ENCODE measurements at places on chromosomes 7 and 10.
A peak's percentile ranks its signal among the peaks of the same experiment; 100 is the strongest.

DNA sequence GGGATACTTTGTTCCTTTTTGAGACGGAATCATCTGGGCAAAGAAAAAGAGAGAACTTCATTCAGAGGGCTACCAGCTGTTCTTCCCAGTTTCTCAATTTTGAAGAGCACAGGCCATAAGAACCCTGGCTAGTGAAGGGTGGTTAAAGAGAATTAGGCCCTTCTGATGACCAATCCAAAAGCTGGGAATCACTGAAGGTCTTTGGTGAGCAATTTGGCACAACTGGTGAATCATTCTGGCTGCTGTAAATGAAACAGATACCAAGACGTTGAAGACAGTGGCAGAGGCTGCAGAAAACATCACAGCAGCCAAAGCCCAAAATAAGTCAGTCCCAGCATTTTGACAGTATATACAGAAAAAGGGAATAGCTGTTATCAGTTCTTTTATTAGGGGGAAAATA lies 5.1 kb downstream of the RAPGEF5 start:
- no peak for DNase-seq

- DNase-seq: no peak
These were observed 51.5 kb upstream of the DPYSL4 start for GRCh38 chr10:132135053-132135872.

GRCh38 chr7:112006071-112006470 lies 200.1 kb downstream of the DOCK4 start:
- no peak for DNase-seq

- DNase-seq: no peak
These were observed at the start of gene VSTM2A for GRCh38 chr7:54541669-54542625. Gene VSTM2A, plus strand, starts transcription at chr7:54542375. Its CDS starts 356 bp downstream, at chr7:54542731.

DNA sequence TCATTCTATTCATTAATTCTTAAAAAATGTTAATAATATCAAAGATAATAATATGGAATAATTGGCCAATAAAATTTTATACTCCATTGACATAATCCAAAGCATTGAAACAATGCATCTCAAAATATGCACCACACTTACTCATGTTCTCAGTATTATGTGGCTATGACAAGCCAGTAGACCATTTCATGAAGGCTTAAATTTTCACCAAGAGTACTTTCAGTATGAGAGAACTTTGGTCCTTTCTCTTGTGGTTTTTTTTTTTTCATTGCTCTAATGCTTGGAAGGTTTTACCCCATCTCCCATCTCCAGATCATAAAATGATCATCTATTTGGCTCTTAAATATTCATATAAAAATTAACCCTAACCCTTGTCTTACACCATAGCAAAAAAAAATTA lies 45.5 kb upstream of the TMEM140 start:
- no peak for DNase-seq

DNA sequence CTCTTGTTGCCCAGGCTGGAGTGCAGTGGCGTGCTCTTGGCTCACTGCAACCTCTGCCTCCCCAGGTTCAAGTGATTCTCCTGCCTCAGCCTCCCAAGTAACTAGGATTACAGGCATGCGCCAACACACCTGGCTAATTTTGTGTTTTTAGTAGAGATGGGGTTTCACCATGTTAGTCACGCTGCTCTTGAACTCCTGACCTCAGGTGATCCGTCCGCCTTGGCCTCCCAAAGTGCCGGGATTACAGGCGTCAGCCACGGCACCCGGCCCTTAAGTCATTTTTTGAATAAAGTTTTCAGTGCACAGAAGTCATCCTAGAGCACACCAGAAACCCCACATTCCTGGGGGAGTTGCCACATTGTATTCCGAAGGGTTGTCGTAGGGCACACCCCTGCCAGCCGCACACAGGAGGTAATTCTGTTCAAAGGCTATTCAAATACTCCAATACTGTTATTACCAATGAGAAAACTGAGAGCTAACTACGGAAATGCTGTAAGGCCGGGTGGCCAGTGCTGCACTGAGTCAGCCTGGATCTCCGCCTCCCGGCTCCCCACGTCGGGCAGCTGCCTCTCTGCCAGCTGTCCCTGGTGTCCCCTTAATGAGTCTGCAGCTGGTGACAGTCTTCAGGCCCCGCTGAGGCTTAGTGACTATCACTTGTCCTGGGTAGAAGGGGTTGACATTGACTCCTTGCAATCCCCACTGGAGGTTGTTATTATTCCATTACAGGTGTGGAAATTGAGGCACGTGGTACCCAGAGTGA lies 8.6 kb upstream of the RFC2 start:
- no peak for DNase-seq

GRCh38 chr7:50793947-50794570 lies 11.4 kb upstream of the GRB10 start:
- DNase-seq: peak; percentile 29

DNA sequence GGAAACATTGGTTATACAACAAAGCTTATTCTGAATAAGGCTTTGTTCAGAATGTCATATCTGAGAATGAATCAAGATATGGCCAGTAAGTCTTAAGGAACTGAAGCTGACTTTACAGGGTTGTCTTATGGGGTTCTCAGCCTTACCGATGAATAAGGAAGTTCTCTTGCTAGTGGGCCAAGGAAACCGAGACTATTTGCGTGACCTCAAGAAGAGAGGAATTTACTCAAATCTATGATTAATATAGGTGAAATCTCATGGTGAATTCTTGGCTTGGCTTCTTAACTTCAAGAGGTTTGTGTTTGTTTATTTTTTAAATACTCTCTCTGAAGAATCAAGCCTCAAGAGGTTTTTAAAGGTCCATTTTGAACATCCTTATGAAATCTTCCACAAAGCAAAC lies 4.7 kb upstream of the MRLN start:
- DNase-seq: no peak

- no peak for DNase-seq
These were observed 1046.9 kb downstream of the TYW1 start for GRCh38 chr7:68043546-68043945.

DNA sequence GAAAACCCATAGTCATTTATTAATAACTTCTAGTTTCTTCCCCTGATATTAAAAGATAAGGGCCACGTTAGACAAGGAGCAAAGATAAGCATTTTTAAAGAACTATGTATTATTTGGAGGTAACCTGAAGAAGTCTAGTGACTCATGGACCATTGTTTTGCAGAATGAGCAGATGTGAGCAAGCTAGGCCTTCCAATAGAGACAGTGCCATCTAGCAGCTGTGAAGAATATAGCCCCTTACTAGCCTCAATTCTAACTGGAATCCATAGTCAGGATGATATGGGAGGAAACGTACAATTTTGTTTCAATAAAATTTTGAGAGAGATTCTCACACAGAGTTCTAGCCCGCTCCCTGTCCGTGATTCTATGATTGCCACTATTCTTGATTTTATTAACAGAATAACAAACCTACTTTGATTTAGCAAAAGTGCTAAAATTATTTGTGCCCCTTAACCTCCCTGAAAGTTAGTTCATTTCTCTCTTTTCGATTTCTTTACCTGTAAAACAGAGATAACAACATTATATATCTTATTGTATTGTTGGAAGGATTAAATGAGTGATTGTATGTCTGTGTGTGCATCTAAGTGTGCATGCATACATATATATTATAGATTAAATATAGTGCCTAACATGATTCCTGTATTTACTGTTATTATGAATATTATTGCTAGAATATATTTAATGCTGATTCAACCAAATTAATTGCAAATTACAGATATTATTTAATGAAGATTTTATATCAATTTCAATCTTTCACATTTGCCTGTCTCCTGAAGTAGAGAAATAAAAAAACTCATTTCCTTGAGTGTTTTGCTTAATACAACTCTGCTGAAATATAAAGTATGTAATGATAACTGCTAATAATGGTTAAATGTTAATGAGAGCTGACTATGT lies 22.7 kb downstream of the FAM237B start:
- DNase-seq: no peak

GRCh38 chr10:5565205-5565545 lies 40.4 kb downstream of the CALML3 start:
- no peak for DNase-seq

DNA sequence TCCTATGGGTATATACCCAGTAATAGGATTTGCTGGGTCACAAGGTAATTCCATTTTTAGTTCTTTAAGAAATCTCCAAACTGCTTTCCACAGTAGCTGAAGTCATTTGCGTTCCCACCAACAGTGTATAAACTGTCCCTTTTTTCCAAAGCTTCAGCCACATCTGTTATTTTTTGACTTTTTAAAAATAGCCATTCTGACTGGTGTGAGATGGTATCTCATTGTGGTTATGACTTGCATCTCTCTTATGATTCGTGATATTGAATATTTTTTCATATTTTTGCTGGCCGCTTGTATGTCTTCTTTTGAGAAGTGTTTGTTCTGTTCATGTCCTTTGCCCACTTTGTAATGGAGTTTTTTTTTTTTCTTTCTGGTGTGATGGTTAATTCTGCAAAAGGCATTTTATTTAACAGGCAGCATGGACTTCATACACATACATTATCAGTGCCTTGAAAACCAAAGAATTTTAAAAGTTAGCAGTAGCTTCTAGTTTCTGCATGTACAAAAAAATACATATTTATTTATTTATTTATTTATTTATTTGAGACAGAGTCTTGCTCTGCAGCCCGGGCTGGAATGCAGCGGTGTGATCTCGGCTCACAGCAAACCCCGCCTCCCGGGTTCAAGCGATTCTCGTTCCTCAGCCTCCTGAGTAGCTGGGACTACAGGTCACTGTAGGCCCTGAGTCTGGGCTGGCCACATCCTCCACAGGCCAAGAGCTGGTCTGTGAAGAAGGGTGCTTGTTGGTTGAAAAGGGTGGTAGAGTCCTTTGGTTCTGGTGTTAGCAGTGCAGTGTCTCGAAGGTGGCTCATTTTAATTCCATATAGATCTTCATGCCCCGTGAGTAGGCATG lies 32.3 kb downstream of the AGR3 start:
- no peak for DNase-seq

DNA sequence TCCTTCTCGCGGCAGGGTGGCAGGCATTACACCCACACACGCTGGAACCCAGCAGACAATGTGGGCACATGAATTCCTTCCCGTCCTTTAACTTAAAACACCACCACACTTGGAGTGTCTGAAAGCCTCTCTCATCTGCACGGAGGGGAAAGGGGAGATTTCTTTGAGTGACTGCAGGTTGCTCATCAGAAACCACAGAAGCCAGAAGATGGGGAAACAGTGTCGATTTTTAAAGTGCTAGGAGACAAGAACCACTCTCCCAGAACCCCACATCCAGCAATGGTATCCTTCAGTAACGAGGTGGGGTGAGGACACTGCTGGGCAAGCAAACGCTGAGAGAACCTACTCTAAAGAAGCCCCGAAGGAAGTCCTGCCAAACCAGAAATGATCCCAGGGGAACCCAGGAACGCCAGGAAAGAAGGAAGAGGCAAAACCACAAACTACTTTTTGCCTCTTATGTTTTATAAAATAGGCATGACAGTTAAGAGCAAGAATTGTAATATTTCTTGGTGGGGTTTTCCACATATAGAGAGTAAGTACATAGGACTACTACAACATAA lies 254.3 kb downstream of the ELFN1 start:
- no peak for DNase-seq

All from hematopoietic multipotent progenitor cell treated with erythropoietin and hydrocortisone succinate and interleukin-3 and kit ligand, for 15 days (in vitro differentiated cells).